ENCODE measurements at places on chromosomes 5 and 9.

DNA sequence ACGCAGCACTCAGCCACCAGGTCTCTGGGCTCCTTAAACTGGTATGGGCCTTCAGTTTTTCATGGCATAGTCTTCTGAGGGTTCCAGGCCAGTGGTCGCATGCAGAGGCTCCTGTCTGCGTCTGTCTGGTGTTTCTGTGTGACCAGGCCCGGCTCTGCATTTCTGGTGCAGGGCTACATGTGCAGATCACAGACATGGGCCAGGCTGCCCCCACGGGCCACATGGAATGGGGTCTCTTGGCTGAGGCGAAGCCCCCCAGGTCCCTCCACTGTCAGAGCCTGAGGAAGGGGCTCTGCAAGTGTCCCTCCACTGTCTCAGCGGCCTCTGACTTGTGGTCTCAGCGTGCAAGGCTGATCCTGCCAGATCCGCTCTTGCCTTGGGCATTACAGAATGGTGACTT is 15.6 kb upstream of the CARD19 start:
- DNase-seq: no peak

GRCh38 chr9:72012646-72013045 is 47.8 kb downstream of the C9orf57 start:
- DNase-seq: no peak

GRCh38 chr5:169711551-169712225 is 74.6 kb downstream of the DOCK2 start:
- DNase-seq: no peak

DNA sequence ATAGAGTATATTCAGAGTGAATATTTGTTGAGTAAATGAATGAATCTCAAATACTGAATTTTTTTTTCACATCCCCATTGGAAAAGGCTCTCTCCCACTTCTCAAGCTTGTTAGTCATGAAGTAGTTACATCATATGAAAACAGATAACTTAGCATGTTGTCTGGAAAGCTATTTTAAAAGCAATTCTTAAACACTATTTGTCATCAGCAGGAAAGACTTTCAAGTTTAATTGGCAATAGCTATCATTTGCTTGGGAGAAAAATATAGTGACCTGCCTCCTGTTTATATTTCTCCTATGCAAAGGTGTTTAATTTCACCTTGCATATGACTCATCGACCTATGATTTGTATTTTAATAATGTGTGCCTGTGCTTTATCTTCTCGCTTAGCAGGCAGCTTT is 499.8 kb upstream of the GRIA1 start:
- DNase-seq: no peak

DNA sequence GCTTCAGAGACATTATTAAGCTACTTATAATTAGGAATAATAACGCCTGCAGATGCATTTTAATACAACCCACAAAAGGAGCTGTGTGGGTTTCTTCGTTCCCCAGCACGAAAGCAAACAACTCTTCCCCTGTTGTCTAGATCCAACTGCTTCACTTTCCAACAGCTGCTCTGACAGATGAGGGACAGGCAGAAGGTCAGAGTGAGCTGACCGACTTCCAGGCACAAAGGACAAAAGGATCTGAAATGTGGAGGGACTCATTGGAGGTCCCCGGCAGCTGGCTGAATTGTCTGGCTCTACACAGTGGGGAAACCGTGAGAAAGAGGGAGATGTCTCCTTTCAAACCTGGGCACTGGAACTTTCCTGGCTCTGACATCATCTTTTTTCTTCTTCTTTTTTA is 79.1 kb upstream of the ALDH1B1 start:
- DNase-seq: no peak

GRCh38 chr9:135902655-135903357 is 4.5 kb downstream of the CAMSAP1 start:
- DNase-seq: no peak

- DNase-seq: no peak
Measured at GRCh38 chr9:131530546-131530919, 530 bp downstream of the UCK1 start.

DNA sequence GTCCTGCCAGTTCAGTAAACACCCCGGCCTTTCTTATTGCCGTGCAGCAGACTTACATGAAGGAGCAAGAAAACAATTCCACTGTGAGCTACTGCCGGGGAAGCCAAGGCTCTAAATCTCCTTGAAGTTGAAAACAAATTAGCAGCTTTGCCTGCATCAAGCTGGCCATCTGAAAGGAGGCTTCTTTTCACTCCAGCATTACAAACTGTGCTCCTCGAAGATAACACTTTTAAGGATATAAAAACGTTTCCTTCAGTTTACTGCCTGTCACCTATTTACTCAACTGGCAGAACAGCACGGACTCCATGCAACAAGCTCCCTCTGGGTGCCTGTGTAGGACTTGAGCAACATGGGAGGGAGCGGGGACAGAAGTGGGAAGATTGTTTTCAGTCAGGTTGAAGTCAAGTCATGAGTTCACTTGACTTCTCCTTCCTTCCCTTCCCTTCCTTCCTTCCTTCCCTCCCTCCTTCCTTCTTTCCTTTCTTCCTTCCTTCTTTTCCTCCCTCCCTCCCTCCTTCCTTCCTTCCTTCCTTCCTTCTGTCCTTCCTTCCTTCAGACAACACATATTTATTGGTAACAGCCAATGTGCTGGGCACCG is 67.4 kb downstream of the ZNF608 start:
- no peak for DNase-seq

GRCh38 chr5:76329346-76329745 is 73.7 kb upstream of the IQGAP2 start:
- no peak for DNase-seq

DNA sequence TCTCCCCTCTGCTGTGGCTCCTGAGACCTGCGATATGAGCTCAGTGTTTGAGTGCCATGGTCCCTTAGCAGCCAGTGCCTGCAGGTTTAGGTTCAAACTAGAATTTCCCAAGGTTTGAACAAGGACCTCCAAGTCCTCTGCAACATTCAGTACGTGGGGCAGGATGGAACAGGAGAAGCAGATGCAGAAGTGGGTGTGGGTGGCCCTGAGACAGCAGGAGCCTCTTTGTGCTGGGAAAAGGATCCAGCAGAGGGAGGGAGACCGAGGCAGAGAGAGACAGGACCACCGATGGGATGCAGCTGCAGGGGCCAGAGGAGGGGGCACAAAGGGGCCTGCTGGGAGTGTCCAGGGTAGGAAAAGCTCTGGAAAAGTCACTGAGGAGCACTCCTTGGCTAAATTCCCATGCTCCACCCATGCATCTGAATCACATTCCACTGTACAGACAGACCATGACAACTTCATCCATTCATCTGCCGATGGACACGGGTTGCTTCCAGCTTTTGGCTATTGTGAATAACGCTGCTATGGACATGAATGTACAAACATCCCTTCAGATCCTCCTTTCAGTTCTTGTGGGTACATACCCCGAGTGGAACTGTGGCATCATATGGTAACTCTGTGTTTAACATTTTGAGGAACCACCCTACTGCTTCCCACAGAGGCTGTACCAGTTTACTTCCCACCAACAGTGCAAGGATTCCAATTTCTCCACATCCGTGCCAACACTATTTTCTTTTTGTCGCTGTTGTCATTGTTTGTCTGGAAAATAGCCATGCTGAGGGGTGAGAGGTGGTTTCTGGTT is 26.7 kb upstream of the SUSD3 start:
- no peak for DNase-seq

GRCh38 chr5:32127711-32128110 is 46.4 kb downstream of the GOLPH3 start:
- no peak for DNase-seq

GRCh38 chr9:94941211-94941875 is 214.8 kb downstream of the AOPEP start:
- no peak for DNase-seq

DNA sequence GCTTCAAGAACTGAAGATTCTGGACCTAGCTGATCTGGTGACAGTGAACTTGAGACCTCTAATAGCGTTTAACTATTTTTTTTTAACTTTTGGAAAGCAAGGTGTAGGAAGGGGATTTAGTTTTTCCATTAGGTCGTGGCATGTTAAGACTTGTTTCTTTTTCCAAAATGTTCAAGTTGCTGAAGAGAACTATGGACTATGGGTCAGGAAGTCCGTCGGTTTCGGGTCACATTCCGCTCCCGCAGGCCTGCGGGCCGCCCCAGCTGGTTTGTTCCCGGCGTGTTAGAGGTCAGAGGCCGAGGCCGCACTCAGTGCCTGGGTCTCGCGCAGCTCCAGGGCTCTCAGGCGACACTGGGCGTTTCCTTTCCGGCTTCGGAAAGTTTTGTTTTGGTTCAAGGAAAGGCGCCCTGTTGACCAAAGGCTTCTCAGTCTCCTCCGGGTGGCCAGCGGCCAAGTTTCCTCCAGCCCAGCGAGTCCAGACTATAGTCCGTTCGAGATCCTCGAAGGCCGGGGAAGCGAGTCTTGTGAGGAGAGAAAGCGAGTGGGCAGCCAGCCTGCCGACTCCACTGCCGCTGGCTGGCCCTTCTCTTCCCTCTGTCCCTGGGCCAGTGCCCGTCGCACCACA is 586 bp upstream of the FCHO2 start:
- no peak for DNase-seq

DNA sequence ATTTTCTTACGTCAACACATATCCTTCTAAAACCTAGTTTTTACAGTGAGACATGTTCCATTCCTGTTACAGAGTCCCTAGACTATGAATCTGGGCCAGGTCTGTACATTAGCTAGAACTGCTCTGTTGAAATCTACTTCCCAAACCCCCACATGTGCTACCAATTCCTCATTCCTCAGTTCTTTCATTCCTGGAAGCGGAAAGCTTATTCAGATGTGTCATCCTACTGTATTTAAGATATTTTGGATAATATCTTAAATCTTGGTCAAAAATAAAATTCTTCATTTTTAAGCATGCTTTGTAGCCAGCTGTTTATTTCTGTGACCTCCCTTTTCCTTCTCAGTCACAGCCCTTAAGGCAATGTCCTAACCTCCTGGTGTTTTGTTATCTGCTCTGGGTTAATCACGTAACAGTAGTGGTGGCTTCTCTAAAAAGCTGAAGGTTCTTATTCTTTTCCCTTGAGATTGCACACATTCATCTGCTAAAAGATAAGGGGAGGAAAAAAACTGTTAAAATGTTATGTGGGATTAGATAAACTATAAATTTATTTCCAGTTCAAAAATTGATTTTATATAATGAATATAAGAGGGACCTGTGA is 35.6 kb downstream of the GLRX start:
- no peak for DNase-seq

- no peak for DNase-seq
Measured at GRCh38 chr5:73418244-73418691, 30.3 kb downstream of the FOXD1 start.

DNA sequence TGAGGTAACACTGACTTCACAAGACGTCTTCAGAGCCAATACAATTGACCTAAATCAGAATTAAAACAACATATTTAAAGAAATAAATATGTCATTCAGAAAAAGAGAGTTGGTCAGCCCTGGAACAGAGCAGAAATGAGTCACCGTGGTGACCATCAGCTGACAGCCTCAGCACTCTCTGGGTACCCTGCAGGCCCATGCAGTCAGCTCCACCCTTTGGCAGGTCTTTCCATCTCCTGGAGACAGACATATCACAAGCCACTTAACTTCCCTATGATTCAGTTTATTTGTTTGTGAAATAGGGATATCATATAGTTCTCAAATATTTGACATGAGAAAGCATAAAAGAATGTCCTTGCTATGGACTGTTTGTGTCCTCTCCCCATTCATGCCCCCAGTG is 151.6 kb upstream of the MEF2C start:
- DNase-seq: no peak

DNA sequence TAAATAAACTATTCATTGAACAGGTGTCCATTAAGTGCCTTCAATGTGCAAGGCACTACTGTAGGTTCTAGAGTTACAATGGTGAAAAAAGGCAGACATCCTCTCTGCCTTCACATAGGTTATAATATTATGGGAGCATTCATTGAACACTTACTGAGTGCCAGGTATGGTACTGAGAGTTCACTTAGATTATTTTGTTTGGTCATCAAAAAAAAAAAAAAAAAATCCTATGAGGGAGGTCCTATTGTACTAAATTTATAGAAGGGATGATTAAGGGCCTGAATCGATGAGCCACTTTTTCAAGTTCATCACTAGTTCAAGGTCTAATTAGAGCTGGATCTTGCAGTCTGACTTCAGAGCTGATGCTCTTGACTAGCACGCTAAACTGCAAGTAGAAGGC is 22.8 kb upstream of the PANK3 start:
- no peak for DNase-seq

DNA sequence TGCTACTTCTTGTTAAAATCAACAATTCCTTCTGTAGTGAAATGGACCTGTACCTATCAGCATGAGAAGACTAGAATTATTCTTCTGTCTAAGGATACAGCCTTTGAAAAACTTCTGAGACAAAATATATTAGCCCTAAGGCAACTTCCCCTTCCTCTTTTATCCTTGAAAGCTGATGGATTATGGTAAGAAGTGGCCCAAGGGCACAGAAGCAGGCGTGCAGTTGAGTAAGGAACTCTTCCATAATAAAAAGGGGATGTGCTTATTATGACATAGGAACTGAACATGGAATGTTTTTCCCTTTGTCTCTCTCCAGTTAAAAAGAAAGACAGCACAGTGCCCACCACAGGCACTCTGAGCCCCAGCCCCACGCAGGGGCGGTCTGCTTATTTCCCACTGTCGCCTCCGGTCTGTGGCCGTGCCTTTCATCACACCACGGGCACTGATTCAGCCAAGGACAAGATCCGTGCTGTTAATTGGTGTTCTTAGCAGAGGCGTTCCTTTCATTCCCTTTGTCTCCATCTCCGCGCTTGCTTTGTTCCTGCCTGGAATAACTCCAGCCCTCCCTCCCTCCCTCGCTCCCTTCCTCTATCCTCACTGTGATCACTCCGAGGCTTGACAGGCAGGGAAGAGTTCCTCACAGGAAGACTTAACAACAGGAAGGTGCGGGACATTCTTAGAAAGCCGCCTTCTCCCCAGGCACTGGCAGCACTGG is 135.9 kb upstream of the OTULINL start:
- DNase-seq: no peak

GRCh38 chr5:174736331-174736721 is 11.9 kb downstream of the MSX2 start:
- DNase-seq: no peak

DNA sequence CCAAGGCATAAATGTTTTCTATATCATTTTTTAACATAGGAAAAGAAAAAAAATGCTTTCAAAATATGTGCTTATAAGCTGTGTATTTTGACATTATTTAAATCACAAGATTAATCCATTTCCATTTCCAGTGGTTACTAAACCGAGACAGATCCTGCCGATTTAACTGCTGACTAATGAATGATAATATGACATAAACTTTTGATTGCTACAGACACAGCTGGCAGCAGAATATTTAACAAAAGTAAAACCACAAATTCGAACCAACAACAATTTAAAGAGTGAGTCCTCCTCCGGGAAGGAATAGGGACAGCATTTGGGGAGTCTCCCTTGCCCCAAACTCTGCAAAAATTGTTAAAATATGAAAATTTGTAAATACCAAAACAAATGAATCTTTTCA is 401.3 kb upstream of the DAB2 start:
- DNase-seq: no peak

- DNase-seq: no peak
Measured at GRCh38 chr9:94210616-94211603, 48.2 kb upstream of the ZNF169 start.

GRCh38 chr9:134968011-134968822 is 50.5 kb upstream of the FCN1 start:
- no peak for DNase-seq

- no peak for DNase-seq
Measured at GRCh38 chr9:69931340-69931739, 110.7 kb downstream of the CFAP95 start.

Measured in NCI-H187 (cell line).